ENCODE measurements at places on chromosomes 6 and 20.

DNA sequence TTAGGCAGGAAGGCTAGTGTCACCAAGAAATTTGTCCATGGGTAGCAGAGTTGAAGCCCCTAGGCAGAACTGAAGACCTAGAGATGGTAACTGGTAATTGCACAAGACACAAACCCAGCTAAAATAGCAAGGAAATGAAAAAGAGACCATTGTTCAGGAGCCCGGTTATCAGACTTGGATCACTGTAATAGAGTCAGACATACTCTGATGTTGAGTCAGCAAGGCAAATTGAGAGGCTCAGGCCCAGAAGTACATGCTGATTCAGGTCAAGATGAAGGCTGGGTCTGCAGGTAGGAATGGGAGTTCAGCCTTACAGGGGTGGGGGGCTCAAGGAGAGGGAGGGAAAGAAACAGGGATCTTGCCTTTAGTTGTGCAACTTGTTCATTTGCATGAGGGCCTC, 6.5 kb upstream of the TMEM242 start:
- DNase-seq, result no peak

DNA sequence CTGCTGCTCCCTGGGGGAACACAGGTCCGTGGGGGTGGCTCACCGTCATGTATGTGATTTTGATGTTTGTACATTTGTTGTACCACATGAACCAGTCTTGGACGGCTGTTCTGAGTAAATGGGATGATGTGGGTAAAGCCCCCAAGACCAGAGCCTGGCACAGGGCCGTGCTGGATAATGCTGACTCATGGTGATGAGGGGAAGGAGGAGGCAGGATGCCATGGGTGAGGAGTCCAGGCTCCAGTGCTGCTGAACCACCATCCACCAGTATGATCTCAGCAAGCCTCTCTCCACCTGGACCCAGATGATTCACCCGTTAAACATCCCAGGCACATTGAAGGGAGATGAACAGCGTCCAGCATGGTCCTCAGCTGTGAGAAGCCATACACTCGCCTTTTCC, 9.6 kb upstream of the APCDD1L start:
- DNase-seq, result no peak

GRCh38 chr6:44315516-44315915, 2.4 kb upstream of the AARS2 start:
- no peak for DNase-seq

DNA sequence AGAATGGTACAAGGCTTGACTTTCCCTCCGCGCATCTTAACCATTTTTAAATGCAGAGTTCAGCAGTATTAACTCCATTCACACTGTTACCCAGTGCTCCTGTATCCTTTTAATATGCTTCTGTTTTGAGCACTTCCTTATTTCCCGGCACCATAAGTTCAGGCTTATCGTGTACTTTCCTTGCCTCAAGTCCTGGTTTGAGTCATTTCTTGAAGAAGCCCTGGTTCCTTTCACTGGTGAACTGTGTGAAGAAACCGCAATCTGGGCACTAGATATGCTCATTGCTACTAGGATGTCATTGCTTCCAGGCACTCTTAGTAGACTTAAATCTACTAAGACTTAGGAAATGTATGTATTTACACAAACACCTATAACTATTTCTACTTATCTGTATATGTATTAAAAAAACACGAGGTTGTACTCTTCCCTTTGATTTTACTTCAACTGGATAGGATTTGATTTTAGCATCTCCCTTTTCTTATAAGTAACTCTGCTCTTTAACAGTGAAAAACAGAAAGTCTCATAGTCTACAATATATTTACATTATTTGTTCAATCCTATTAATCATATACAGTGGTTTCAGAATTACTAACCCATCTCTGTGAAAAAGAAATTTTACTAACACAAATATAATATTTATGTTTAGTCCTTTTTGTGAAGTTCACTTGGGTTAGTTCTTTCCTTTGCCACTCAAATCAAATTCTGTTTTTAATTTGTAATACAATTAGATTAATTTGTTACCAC, 135.5 kb downstream of the CDKAL1 start:
- no peak for DNase-seq

- no peak for DNase-seq
Measured at GRCh38 chr20:44715499-44716308, 535 bp downstream of the CCN5 start.

GRCh38 chr6:14824060-14824459, 421.8 kb upstream of the JARID2 start:
- DNase-seq, result no peak

DNA sequence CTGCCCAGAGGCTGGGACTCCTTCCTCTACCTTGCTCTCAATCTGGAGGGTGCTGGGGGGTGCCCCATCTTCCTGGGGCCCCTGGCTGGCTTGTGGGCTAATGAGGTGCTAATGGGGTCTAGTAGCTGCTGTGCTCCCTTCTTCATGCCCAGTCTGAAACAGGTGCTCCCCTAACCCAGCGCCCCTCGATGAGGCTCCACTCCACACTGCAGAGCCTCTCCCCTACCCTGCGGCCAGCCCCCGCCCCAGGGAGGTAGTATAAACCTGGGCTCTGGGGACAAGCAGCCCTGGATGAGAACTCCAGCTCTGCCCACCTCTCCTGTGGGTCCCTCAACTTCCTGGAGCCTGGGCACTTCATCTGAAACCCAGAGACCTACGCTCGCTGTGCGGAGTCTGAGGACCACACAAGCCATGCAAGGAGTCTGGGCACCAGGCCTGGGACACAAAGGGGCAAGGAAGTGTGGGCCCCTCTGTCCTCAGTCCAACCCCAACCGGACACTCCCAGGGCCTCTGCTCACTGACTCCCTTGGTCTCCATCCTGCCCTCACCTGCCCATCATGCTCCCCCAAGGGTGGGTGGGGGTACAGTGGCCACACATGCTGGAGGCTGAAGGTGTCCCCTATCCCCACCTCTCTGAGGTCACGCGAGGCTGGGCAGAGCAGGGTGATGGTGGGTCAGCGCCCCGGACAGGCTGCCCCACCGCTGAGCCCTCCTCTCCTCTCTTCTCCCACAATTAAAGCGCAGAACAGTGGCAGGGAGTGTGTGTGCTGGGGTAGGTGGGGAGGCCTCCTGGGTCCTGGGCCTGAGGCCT, 6.1 kb downstream of the RPL10A start:
- no peak for DNase-seq

- no peak for DNase-seq
Measured at GRCh38 chr6:107066697-107067659, 39.0 kb downstream of the MTRES1 start.

GRCh38 chr20:60408435-60408834, 450.2 kb downstream of the CDH26 start:
- no peak for DNase-seq

DNA sequence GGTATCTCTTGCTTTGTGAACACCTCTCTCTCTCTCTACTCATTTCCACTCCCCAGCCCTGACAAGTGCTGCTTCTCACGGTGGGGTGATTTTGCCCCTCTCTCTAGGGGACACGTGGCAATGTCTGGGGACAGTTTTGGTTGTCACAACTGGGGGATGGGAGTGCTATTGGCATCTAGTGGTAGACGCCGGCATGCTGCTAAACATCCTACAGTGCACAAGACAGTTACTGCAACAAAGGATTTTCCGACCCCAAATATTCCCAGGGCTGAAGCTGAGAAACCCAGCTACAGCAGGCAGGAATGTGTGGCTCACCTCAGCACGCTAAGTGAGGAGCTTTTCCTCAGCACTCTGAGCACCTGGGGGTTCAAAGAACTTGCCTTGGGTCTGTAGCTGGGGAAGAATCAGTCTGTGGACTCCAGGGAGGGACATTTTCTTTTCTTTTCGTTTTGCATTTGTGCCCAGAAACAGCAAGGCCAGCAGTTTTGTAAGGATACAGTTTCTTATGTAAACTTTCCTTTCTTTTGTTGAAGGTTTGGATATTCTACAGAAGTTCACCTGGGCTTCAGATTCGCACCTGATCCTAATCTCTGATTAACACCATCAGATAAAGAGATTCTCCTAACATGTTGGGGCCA, 246.9 kb upstream of the ZFP64 start:
- no peak for DNase-seq

GRCh38 chr6:496649-497048, 105.1 kb downstream of the IRF4 start:
- DNase-seq, result no peak

GRCh38 chr6:1838604-1839213, 229.0 kb downstream of the FOXC1 start:
- no peak for DNase-seq

DNA sequence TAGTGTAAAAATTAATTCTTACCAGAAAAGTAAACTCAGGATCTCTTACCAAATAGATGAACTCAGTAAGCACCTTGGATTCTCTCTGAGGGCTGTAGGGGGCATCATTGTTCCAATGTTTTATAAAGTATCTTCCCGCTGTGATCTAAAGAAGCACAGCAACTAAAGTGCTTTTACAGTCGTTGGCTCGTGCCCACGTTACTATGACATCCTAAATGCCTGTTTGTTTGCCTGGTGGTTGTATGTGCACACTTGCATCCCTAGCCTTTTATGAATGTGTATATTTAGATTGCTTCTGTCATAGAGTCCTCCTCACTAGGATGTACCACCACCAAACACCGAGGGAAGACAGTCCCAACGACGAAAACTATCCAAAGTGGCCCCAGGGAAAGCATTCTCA, 34.5 kb downstream of the SLX4IP start:
- no peak for DNase-seq

- no peak for DNase-seq
Measured at GRCh38 chr6:25014791-25015560, 79.2 kb upstream of the RIPOR2 start.

- DNase-seq, result no peak
Measured at GRCh38 chr6:47875593-47875992, 93.8 kb downstream of the OPN5 start.

GRCh38 chr6:69719602-69720193, 77.1 kb downstream of the LMBRD1 start:
- no peak for DNase-seq

DNA sequence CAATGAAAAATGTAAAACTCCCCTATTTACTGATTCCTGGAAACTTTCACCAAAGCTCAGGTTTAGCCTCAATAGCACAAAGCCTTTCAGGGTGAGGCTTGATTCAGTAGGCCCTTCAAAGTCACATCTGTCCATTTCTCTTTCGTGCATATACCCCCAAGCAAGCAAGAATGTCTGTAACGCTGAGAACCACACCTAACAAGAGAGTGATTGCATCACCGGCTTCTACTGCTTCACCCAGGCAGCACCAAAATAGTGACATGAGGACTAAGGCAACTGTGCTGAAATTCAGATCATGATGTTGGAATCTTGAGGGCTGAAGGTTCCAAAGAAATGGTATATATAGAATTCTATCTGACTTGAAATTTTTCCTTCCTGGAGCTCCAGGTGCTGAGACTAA, 26.1 kb downstream of the CGA start:
- DNase-seq, result no peak

DNA sequence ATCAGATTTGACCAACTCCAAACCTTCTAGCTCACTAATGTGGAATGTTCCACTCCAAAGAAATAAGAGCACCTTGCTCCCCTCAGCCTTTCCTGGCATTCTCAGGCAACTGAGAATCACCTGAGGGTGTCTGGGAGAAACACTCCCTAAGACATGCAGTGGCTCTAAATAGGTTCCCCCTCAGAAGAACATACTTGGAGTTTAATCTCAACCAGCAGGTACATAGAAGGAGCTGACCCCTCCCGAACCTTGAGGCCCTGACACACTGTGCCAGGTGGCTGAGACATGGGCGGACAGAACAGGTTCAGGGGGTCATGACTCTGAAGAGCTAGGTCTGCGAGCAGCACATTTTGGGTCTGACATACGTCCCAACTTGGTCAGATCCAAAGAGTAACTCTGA, 107.6 kb upstream of the MAP3K4 start:
- no peak for DNase-seq

DNA sequence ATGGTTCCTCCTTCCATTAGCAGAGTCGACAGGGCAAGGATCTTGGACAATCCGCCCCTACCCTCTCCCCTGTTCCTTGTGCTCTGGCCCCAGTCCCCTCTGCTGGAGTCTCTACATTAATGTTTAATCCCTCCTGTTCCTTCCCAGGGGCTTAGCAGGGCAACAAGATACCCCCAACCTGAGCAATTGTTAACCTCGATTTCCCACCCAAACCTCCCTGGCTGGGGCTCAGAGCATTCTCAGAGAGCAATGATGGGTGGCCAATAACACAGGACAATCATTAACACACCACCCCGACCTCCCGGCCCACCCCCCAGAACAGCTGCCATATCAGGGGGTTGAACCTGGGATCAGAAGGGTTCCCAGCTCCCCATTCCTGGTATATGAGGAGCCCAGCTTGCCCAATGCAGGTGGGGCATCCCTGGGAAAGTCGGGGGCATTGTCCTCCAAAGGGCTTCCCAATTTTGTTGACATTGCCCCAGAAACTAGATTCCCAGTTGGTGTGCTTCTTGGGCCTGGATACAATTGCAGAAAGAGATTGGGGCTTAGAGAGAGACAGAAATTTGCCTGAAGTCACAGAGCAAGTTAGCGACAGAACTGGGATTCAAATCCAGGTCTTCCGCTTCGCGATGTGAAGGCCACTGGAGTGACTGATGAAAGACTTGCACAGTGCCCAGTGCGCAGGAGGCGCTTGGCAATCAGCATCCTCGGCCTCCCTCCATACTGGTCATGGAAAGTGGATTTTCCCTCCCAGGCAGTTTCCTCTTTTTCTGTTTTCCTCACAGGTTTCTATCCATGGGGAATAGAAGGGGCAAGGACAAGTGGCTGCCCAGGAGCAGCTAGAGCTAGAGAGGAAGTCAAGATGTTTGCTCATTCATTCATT, 59.6 kb upstream of the TTPAL start:
- DNase-seq, result no peak

- DNase-seq, result no peak
Measured at GRCh38 chr6:106639812-106640211, 10.4 kb downstream of the QRSL1 start.

- no peak for DNase-seq
Measured at GRCh38 chr6:33592595-33593413, 12.7 kb upstream of the BAK1 start.

DNA sequence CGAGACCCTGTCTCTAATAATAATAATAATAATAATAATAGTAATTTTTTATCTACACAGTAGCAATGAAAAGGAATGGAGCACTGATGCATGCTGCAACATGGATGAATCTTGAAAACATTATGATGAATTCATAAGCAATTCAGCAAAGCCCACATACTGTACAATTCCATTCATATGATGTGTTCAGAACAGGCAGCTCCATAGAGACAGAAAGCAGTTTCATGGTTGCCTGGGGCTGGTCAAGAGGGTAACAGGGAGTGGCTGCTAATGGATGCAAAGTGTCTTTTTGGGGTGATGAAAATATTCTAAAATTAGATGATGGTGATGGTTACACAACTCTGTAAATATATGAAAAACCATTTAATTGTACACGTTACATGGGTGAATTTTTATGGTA, 43.6 kb downstream of the SLC24A3 start:
- DNase-seq, result no peak

GRCh38 chr6:170463101-170463721, 89.9 kb downstream of the PSMB1 start:
- no peak for DNase-seq

GRCh38 chr20:60046011-60046413, 87.8 kb downstream of the CDH26 start:
- no peak for DNase-seq
